ENCODE measurements at places on chromosomes 1 and 21. TPM values are rescaled to one million over a fixed set of nuclear protein-coding genes. Genes with fewer than 3 reads are reported as not detected.

DNA sequence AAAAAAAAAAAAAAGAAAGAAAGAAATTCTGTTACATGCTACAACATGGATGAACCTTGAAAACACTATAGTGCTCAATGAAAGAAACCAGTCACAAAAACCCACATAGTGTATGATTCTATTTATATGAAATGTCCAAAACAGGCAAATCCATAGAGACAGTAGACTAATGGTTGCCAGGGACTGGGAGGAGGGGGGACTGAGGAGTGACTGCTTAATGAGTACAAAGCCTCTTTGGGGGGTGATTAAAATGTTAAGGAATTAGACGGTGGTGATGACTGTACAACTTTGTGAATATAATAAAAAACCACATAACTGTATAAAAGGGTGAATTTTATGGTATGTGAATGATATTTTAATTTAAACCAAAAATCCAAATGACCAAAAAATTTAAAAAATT is 116.0 kb upstream of the GUCA2B start:
- H3K27me3 ChIP-seq = no peaks in the 10 kb centered on the region
- H3K4me1 ChIP-seq = no peaks in the 10 kb centered on the region
- H3K4me3 ChIP-seq = no peak overlapping the region
- H3K27ac ChIP-seq = no peak overlapping the region

- H3K27ac ChIP-seq = no peak overlapping the region
- no peak overlapping the region for H3K4me3 ChIP-seq
- peaks cover 5% of the 10 kb centered on the region for H3K4me1 ChIP-seq
- H3K36me3 ChIP-seq = no peaks in the 10 kb centered on the region
These were observed 104.0 kb upstream of the RUNX3 start for GRCh38 chr1:25033828-25034705.

DNA sequence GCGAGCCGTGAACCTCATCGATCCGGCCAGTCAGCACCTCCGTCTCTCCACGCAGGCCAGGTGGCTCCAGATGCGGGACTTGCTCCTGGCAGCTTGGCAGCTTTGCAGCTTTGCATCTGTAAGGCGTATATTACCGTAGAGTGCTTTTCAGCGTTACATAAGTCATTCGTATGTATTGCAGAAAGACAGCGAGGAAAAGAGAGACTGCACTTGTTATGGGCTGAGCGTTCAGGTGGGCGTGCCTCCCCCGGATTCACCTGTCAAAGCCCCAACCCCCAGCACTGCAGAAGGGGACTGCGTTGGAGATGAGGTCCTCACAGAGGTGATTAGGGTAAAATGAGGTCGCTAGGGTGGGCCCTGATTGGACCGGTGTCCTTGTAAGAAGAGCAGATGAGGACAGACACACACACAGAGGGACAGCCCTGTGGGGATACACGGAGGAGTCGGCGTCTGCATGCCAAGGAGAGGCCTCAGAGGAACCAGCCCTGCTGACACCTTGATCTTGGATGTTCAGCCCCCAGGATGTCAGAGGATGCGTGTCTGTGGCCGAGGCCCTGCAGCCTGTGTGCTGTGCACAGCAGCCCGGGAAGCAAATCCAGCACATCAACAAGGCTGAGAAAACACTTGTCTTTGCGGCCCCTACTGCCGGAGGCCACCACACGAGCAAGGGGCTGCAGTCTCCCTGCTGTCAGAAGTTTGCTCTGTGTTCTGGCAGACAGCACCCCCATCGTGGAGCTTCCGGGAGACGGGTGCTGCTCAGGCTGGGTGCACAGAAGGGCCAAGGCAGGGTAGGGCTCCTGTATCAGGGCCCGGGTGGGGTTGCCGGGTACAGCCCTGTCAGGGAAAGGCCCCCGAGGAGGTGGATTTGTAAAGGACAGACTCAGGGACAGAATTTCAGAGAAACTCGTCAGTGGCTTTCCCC is 10.9 kb upstream of the AGPAT3 start:
- no peak for DNase-seq
- H3K27ac ChIP-seq = no peak overlapping the region
- no peak overlapping the region for H3K4me3 ChIP-seq
- H3K4me1 ChIP-seq = no peaks in the 10 kb centered on the region
- H3K27me3 ChIP-seq = no peaks in the 10 kb centered on the region

DNA sequence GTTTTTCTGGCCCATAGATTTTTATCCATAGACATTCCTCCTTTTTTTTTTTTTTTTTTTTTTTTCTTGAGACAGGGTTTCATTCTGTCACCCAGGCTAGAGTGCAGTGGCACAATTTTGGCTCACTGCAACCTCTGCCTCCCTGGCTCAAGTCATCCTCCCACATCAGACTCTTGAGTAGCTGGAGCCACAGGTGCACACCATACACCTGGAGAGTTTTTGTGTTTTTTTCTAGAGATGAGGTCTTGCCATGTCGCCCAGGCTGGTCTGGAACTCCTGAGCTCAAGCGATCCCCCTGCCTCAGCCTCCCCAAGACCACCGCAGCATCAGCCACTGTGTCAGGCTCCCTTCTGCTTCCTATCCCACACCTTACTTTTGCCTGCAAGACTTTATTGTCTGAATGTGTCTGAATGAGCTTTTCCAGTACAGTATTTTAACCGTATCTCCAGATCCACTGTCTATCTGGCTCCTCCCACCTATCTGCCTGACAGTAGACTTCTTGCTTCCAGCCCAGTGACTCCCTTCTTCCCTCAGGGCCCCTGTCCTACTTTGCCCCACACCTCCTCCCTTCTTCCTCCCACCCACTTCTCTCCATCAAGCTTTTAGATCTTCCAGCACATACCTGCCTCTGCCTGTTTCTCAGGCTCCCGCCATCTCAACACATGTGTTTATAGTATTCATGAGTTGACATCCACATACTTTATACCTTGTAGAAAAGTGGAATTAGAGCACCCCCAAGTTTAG is 6.1 kb downstream of the C1orf21 start:
- H3K27ac ChIP-seq = no peak overlapping the region
- no peaks in the 10 kb centered on the region for H3K36me3 ChIP-seq
- H3K27me3 ChIP-seq = no peaks in the 10 kb centered on the region
- H3K4me1 ChIP-seq = peaks cover 3% of the 10 kb centered on the region
- no peak for DNase-seq
- H3K4me3 ChIP-seq = no peak overlapping the region

The RPL22 gene
- 213 TPM for total RNA-seq

The AJAP1 gene
- 6.7 TPM for total RNA-seq

GRCh38 chr1:228794173-228794572 is 58.9 kb downstream of the RHOU start:
- DNase-seq = no peak
- H3K27ac ChIP-seq = no peak overlapping the region
- no peaks in the 10 kb centered on the region for H3K36me3 ChIP-seq
- H3K4me1 ChIP-seq = no peaks in the 10 kb centered on the region

DNA sequence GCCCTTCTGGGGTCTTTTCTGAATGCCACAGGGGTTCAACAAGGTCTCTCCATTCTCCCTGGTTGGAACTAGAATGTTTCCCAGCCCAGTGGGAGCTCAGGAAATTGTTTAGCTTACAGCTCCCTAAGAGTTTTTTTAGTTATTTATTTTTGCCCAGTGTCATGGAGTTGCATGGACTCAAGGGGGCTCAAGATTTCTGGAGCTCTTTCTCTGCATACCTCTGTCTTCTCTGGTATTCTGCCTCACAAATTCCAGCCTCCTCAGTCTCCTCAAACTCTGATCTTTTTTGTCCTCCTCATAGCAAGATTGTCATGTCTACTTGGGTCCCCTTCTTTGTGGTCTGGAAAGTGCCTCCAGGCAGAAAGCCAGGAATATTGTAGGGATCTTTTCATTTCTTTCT is 15.9 kb upstream of the PPP2R5A start:
- H3K27me3 ChIP-seq = no peaks in the 10 kb centered on the region
- H3K4me3 ChIP-seq = no peak overlapping the region
- no peak for DNase-seq
- no peak overlapping the region for H3K27ac ChIP-seq

GRCh38 chr1:14065486-14065885 is 365.5 kb downstream of the PRDM2 start:
- no peak overlapping the region for H3K4me3 ChIP-seq
- no peaks in the 10 kb centered on the region for H3K27me3 ChIP-seq
- H3K36me3 ChIP-seq = no peaks in the 10 kb centered on the region
- no peak for DNase-seq
- no peak overlapping the region for H3K27ac ChIP-seq

DNA sequence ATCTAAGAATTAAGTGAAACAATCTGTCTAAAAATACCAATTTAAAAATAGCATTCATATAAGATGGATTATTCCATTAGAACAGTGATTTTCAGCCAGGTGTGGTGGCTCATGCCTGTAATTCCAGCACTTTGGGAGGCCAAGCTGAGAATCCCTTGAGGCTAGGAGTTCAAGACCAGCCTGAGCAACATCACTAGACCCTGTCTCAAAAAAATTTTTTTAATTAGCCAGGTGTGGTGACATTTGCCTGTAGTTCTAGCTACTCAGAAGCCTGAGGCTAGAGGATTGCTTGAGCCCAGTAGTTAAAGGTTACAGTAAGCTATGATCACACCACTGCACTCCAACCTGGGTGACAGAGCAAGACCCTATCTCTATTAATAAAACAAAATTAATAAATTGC is 35.0 kb upstream of the SLC35A3 start:
- no peaks in the 10 kb centered on the region for H3K36me3 ChIP-seq
- H3K27me3 ChIP-seq = no peaks in the 10 kb centered on the region
- no peaks in the 10 kb centered on the region for H3K4me1 ChIP-seq
- DNase-seq = no peak
- H3K4me3 ChIP-seq = no peak overlapping the region

The TGFB2 gene
- 9.6 TPM for total RNA-seq

Data from prostate gland (tissue), 2 donors.